ENCODE measurements at places on chromosomes 5 and 9. TPM values are rescaled to one million over a fixed set of nuclear protein-coding genes. Genes with fewer than 3 reads are reported as not detected.

- no peaks in the 10 kb centered on the region for H3K27me3 ChIP-seq
- no peak for DNase-seq
- H3K4me3 ChIP-seq = no peak overlapping the region
- H3K36me3 ChIP-seq = no peaks in the 10 kb centered on the region
- H3K27ac ChIP-seq = no peak overlapping the region
- H3K4me1 ChIP-seq = peaks cover 3% of the 10 kb centered on the region
These were observed 45.5 kb downstream of the UBAP1 start for GRCh38 chr9:34224349-34224748.

DNA sequence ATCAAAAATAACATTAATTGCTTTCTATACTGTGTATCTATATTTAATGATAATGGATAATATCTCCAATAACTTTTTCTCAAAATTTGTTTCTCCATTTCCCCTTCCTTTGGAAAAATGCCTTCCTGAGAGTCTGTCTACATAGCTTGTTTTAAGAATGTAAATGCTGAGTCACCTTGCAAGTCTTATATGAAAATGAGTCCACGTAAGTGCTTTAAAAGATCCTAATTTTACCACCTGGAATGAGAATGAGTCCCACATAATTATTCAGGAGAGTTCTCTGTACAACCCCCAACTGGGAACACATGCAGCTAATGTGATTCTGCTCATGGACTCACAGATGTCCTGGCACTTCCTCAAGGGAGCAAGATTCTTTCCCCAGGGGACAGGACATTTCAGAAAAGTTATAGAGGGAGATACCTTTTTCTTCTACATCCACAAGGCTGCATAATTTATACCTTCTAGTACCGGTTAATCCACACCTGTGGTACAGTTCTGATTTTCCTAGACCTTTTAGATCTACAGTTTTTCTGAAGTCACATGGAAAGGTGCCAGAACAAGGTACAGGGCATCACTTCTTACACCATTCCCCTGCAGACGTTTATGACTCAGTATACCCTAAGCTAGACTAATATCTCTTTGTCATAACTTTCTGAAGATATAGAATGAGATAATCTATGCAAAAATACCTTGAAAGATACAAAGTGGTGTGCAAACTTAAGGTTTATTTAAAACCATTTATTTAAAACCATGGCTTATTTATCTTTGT is 314.1 kb downstream of the CETN3 start:
- no peaks in the 10 kb centered on the region for H3K4me1 ChIP-seq
- no peak overlapping the region for H3K27ac ChIP-seq

DNA sequence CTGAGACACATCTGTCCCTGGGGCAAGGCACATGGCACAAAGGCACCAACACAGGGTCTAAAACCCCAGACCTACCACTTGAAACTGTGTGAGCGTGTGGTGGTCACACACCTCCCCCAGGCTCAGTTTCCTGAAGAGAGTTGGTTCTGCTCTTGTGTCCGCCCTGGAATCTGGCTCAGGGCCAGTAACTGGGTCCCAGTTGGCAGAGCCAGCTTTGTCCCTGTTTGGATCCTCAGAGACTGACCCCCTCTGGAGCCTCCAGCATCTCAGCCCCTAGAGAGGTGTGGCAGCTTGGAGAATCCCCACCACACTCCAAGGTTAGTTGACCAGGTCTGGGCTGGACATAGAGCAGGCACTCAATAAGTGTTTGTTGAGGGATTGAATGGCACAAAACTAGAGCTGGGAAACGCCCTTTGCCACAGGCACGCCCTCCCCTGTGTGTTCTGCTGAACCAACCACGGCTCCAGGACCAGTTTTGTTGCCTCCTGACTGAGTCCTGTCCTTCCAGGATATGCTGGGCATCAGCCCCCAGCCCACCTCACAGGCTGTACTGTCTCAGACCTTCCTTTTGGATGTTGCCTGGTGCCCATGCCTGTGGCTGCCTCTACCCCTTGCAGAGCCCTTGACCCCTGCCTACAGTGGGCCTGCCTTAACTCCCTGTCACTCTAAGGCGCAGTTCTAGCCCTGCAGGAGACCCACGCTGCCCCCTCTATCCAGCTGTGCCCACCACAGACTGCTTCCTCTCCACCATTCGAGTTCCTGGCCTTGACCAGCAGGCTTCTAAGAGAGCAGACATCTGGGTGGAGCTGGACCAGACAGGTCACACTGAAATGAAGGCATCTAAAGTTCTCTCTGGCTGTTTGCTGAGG is 3.8 kb upstream of the PDLIM4 start:
- H3K4me1 ChIP-seq = peaks cover 2% of the 10 kb centered on the region
- DNase-seq = peak; percentile 40
- H3K27me3 ChIP-seq = no peaks in the 10 kb centered on the region
- no peak overlapping the region for H3K4me3 ChIP-seq
- no peak overlapping the region for H3K27ac ChIP-seq

ODF2 gene
- 17.1 TPM for total RNA-seq

KIF24 gene
- total RNA-seq = 0.24 TPM

DNA sequence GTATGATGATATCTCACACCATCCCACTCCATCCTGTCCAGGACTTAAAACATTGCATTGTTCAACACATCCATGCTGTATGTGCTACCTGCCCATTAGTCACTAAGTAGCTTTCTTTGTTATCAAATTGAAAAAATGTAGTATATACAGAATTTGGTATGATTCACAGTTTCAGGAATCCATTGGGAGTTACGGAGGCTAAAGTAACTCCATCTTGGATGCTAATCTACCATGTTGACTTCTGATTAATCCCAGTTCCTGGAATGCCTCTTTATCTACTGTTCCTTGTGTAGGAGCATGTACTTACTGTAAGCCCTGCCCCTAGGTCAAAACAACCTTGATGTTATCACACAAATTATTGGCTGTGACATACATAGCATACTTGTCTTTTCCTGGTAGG is 38.9 kb upstream of the FOXB2 start:
- no peaks in the 10 kb centered on the region for H3K4me1 ChIP-seq
- H3K4me3 ChIP-seq = no peak overlapping the region
- no peak overlapping the region for H3K27ac ChIP-seq

SPINK4 gene
- not detected for total RNA-seq

All from right lobe of liver (tissue), 6 donors.